ENCODE measurements at places on chromosomes 7 and 10. TPM values are rescaled to one million over a fixed set of nuclear protein-coding genes. Genes with fewer than 3 reads are reported as not detected.

The ATRNL1 gene
- total RNA-seq = 0.26 TPM

The LLCFC1 gene
- total RNA-seq = not detected

The C7orf25 gene
- 2.1 TPM for total RNA-seq

The DENND2A gene
- total RNA-seq = not detected

The GRID2IP gene
- not detected for total RNA-seq

The CYP26C1 gene
- total RNA-seq = 0.07 TPM

The MRPS17 gene
- 36.4 TPM for total RNA-seq

The OPALIN gene
- total RNA-seq = not detected

The LFNG gene
- total RNA-seq = 34.2 TPM

The TRIM50 gene
- not detected for total RNA-seq

The LEP gene
- total RNA-seq = not detected

The ANKRD16 gene
- 10.8 TPM for total RNA-seq

The CPXM2 gene
- total RNA-seq = not detected

The MUC3A gene
- total RNA-seq = not detected

The MKI67 gene
- 161 TPM for total RNA-seq

The PIP gene
- not detected for total RNA-seq

The FXYD4 gene
- total RNA-seq = not detected

The CC2D2B gene
- total RNA-seq = not detected
